ENCODE measurements at places on chromosomes 16 and 17.

DNA sequence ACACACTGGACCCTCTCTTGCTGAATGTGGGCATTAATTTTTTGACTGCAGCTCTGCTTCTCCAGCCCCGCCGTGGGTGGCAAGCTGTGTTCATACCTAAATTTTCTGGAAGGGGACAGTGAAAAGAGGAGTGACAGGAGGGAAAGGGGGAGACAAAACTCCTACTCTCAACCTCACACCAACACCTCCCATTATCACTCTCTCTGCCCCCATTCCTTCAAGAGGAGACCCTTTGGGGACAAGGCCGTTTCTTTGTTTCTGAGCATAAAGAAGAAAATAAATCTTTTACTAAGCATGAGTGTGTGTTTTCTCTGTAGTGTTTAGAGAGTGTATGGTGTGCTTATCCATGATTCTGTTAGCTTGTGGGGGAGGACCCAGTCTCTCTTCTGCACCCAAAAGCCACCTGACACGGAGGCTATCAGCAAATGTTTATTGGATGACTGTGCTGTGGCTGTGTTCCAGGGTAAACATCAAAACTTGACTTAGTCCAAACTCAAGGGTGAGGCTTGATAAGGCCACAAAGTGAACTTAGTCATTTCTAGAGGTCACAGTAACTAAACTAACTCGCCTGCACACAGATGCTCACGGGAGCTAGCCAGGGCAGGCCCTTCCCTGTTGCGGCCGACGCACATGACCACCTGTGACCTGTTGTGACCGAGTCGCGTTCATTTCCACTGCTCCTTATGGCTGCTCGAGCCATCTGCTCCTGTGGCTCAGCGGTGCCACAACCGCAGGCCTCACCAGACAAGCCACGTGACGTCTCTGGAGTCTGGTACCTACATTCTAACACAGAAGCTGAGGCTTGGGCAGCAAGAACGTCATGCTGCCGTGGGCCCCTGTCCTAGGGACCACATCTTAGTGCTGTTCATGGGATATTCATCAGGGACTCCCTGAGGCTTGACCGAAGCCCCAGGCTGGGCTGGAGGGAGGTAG, 9.8 kb upstream of the MED11 start:
- no peak for DNase-seq

DNA sequence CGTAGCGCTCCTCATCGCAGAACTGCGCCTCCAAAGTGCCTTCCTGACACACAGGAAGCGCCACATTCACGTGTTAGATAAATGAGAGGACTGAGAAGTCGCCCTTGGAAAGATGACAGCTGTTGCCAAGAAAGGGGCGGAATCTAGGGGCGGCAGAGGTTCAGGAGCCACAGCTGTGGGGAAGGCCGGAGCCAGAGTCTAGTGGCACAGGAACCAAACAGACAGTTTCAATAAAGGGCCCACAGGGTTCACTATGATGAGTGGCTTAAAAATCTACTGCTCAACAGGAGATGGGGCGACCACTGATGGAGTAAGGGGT, 4.7 kb downstream of the FLCN start:
- no peak for DNase-seq

GRCh38 chr17:31570951-31571892, 179.7 kb downstream of the RAB11FIP4 start:
- no peak for DNase-seq

DNA sequence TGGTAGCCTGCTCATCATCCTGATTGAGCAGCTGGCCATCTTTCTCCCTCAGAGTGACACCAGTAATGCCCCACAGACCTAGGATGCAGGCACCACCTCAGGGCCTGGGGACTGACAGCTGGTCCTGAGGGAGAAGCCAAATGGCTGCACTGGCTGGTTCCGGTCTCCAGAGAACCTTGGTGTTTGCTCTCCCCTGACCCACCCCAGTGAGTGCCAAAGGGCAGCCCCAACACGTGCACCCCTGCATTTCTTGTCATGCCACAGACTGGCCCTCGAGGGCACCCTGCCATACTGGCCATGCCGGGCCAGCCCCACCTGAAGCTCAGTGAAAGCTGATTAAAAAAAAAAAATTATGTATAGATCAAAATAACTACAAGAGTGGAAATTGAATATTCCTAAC, 100.5 kb downstream of the WNT3 start:
- DNase-seq = no peak

- DNase-seq = peak; percentile 45
Measured at GRCh38 chr16:69544088-69544487, 21.7 kb upstream of the NFAT5 start.

DNA sequence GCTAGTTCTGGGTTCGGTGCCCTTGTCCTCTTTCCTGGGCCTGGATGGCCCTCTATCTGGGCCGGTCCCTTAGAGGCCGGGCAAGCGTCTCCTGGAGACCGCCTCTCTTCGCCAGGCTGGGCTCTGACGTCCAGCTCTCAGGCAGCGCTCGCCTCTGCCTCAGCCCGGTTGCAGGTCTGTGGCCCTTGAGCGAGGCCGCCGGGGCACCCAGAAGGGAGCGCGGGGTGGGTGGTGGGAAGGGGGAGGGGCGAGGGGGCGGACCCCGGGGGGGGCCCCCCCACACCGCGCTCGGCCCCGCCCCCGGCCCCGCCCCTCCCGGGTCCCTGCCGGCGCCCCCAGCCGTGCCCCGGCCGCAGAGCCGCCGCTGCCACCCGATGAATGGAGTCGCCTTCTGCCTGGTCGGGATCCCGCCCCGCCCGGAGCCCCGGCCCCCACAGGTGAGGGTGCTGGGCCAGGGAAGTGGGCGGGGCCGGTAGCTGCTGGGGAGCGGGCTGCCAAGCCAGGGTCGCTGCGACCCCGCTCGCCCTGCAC, at the start of gene ARHGAP23:
ARHGAP23 (plus strand) TSS at position 353 of the 531 bp plus-strand sequence; CDS start at position 375, 22 bp downstream.
- DNase-seq = peak; percentile 16

DNA sequence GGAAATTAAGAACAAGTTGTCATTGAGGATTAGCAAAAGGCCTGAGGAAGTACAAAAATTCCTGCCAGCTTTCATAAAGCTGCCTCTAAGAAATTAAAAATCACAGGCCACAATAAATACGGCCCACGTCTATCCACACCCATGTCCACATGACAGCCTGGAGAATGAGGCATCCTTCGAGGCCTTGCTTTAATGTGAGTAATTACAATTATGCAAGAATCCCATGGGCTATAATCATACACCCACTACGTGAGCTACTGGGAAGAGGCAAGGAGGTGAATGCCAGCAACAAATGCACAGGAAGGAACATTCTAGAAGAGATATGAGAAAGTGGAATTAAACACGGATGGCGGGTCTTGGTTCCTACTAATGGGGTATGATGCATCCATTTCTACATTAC, 65.4 kb upstream of the ZFHX3 start:
- peak; percentile 97 for DNase-seq

DNA sequence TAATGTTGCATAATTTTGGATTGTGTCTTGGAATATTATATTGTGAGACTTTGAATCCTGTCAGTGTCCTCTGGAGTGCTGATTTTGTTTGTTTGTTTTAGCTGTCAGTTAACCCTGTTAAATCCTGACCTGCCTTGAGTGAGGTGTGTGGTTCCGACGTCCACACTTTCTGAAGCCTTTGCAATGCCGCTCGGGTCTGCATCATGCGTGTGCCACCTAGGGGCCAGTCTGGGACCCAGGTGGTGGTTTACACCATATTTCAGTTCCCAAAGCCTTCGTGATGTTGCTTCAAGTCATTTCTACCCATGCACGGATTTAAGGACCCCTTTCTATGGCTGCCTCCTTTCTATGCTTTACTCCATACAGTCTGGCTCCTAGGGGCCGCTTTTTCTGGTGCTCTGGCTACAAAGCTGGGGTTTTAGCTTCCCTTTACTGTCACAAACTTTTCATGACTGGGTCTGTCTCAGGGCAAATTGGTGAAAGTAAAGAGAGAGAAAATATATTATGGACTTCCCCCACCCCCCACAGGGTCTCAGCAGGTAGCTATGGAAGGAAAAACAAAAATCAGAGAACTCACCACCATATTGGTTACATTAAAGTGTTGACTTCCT, 11.4 kb upstream of the OR4D1 start:
- DNase-seq = no peak

DNA sequence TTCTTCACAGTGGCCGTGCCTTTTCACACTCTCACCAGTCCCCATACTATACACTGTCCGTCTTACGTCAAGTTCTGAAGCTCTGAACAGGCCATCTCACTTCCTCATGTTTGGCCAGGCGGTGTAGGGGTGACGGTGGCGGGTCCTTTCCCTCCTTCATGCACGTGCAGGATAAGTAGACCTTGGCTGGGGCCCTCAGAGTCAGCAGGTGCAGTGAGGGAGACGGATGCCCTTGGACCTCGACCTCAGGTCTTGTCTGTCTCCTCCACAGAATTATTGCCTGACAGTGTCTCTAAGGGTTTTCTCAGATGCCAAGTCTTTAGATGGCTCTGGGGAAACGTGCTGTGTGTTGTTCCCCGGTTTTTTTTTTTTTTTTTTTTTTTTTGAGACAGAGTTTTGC, 37.6 kb downstream of the RAB11FIP3 start:
- DNase-seq = no peak

DNA sequence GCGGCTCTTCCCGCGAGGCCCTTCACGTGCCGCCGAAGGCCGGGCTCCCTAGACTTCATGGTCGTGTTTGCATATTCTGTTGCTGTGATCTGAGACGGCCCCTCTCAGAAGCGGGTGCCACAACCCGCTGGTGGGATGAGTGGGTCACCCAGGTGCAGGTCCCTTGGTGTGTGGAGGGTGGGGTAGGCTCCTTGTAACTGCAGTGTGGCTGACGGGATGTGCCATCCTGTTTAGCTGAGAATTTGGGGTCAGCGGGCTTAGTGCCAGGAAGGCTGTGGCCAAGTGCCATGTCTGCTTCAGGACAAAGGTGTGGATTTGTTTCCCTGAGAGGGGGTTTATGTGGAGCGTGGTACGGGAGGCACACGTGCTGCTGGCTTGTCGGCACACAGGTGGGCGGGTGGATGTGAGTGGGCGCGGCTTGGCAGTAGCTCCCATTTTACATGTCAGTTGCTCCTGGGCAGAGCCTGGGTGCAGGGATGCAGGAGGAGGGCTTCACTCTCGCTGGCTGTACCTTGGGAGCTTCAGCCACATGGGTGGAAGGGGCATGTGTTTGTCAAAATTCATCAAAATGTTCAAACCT, 9.2 kb upstream of the WFIKKN1 start:
- no peak for DNase-seq

DNA sequence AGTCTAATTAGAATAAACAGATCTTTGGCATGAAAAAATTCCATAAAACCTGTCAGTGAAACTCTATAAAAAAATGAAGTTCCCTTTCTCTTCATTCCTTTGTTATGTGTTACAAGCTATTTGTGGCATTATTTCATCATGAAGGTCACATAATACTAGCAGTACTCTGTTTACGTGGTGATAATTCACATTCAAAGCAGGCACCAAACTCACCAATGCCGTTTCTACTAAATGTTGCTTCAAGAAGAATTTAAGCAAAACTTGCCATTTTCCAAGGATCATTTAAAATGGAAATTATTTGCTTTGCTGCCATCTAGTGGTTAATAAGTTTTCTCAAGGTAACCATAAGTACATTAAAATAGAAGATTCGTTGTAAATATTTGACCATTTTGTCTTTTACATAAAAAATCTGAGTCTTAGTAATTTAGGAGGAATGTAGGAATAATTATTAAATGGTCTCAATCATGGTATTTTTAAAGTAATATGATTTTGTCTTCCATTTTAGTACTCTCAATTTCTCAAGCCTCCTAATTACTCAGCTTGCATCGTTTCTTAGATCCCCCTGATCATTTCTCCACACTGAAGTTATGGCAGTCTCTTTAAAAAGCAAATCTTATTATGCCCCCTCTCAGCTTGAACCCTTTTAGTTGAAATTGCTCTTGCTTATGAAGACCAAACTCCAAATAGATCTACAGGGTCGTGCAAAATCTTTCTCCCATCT, 80.8 kb downstream of the OMG start:
- DNase-seq = peak; percentile 55

DNA sequence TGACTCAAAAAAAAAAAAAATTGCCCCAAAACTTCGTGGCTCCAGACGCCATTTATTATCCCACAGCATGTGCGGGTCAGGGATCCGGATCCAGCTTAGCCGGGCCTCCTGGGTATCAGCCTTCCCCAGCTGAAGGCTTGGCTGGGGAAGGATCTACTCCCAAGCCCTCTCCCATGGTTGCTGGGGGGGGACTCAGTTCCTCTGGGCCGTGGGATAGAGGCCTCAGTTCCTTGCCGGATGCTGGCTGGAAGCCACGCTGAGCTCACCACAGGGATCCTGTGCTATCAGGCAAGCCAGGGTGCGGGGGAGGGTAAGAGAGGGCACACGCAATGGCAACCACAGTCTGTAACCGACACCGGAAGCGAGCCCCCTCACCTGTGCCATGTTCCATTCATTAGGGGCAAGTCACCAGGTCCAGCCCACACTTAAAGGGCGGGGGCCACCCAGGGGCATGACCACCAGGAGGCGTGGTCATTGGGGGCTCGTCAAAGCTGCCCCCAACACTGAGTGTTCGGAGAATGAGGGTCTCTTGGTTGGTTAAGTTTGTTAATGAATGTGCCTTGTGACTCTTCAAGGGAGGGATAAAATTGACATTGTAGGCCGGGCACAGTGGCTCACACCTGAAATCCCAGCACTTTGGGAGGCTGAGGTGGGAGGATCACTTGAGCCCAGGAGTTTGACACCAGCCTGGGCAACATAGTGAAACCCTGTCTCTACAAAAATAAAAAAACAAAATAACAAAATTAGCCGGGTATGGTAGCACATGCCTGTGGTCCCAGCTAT, 210.0 kb upstream of the GSE1 start:
- no peak for DNase-seq

GRCh38 chr16:53789137-53789536, 85.2 kb downstream of the FTO start:
- DNase-seq = no peak

GRCh38 chr17:75468291-75468754, 11.9 kb downstream of the TMEM94 start:
- no peak for DNase-seq

- DNase-seq = peak; percentile 82
Measured at GRCh38 chr17:76496464-76496863, 4.8 kb downstream of the RHBDF2 start.

DNA sequence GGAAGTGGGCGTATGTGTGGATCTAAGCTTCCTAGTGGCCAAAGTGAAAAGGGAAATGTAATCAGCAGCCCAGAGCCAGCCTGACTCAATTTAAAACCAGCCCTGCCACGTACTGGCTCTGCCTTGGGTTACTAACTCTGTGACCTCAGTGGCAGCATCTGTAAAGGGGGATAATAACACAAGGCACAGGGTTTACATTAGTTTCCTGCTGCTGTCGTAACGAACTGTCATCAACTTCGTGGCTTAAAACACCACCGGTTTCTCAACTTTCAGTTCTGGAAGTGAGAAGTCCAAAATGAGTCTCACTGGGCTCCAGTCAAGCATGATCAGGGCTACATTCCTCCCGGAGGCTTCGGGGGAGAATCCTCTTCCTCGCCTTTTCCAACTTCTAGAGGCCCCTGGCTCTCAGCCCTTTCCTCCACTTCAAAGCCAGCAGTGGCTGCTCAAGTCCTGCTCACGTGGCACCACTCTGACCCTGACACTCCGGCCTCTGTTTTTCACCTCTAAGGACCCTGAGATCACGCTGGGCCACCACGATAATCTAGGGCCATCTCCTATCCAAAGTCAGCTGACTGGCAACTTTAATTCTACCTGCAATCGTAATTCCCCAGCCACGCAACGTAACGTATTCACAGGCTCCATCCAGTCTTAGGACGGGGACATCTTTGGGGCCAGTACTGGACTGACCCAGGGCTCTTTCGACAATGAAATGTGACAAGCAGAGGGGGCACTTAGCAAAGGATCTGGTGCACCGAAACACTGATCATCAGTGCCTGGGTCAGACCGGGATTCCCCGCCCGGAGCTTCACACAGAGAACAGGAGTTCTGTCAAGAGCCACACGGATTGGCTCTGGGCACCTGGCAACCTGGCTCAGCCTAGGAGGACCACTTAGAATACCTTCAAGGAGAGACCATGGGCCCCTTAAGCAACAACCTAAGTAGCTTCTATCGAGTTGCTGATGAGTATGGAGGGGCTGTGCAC, 14.5 kb downstream of the TMC6 start:
- DNase-seq = peak; percentile 83

Data from inflammatory macrophage treated with lipopolysaccharide for 4 hours (primary cell).